Ovary (tissue), 10 donors: ENCODE measurements at places on chromosomes 12 and 14. TPM values are rescaled to one million over a fixed set of nuclear protein-coding genes. Genes with fewer than 3 reads are reported as not detected.

DNA sequence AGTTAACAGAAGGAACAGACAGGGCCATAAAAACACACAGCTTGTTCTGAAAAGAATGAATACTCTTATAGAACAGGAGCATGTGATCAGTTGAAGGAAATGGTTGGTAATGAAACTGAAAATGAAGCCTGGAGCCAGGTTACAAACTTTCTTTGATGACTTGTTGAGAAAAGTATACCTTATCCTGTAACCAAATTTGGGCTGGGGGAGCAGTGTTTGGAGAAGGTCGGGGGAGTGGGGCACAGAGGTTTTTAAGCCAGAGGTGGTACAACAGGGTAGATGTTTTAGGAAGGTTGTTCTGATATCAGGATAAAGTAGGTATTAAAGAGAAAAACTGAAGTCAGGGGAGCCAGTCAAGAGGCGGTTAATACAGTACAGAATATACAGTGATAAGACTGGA lies 8.2 kb downstream of the GOLT1B start:
- no peak overlapping the region for H3K4me3 ChIP-seq
- H3K4me1 ChIP-seq, result no peaks in the 10 kb centered on the region
- H3K36me3 ChIP-seq, result no peaks in the 10 kb centered on the region
- DNase-seq, result no peak
- no peaks in the 10 kb centered on the region for H3K27me3 ChIP-seq
- H3K27ac ChIP-seq, result no peak overlapping the region

The TMPRSS12 gene
- not detected for total RNA-seq

GRCh38 chr14:94542111-94542810 lies 19.0 kb upstream of the SERPINA4 start:
- H3K27me3 ChIP-seq, result no peaks in the 10 kb centered on the region
- no peaks in the 10 kb centered on the region for H3K36me3 ChIP-seq
- peaks cover 7% of the 10 kb centered on the region for H3K4me1 ChIP-seq
- H3K27ac ChIP-seq, result no peak overlapping the region
- no peak overlapping the region for H3K4me3 ChIP-seq

The CD163L1 gene
- total RNA-seq, result 0.32 TPM

The PAWR gene
- 71.9 TPM for total RNA-seq

DNA sequence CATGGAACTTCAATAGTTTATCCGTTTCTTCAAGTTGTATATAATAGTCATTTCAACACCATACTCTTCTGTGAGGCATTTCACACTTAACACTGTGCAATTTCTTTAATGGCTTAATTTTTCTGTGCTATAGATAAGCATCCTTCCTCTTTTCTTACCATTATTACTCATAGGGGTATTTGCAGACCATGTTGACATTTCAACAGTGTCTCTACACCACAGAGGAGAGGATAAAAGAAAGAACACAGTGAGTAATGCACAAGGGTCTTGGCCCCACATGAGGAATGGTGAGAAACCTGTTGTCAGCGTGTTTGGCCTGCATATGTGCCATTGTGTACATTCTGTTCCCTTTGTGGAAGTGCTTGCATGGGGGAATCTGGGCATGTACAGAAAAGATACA lies 421.5 kb upstream of the MDGA2 start:
- no peaks in the 10 kb centered on the region for H3K27me3 ChIP-seq
- no peak overlapping the region for H3K27ac ChIP-seq
- no peak overlapping the region for H3K4me3 ChIP-seq
- DNase-seq, result no peak
- H3K36me3 ChIP-seq, result no peaks in the 10 kb centered on the region
- no peaks in the 10 kb centered on the region for H3K4me1 ChIP-seq

The BMAL2 gene
- 0.87 TPM for total RNA-seq

DNA sequence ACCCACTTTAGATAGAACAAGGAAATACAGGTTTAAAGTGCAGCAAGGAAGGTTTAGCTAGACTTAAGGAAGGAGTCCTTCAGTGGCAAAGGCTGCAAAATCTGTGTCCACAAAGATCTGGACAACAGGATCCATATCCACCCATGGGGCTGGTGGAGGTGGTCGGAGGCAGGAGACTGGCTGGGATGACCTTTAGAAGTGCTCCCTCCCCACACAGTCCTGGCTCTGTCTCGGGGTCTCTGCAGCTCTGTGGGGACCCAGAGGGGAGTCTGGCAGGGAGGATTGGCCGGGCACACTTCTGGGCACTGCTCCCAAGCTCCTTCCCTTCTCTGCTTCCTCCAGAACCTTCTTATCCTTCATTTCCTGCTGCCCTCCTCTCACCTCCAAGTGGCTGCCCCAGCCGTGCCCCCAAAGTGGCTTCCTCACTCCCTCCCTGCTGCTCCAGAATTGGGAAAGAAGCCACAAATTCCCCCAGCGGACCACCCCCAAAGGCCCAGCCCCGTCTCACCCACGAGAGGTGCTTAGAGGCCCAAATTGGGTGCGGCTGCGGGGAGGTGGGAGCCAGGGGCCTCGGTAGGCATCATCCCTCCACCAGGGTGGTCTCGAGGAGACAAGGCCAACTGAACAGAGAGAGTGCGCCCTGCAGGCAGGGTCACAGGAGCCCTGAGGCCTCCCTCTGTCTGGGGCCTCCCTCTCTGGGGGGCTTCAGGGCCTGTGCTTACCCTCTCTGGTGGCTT lies 21.9 kb upstream of the PGF start:
- H3K4me1 ChIP-seq, result peaks cover 6% of the 10 kb centered on the region
- H3K36me3 ChIP-seq, result no peaks in the 10 kb centered on the region
- no peak overlapping the region for H3K4me3 ChIP-seq
- no peak overlapping the region for H3K27ac ChIP-seq
- DNase-seq, result no peak

GRCh38 chr12:57845478-57846284 lies 848 bp downstream of the CTDSP2 start:
- no peaks in the 10 kb centered on the region for H3K27me3 ChIP-seq
- H3K36me3 ChIP-seq, result no peaks in the 10 kb centered on the region
- H3K27ac ChIP-seq, result peak overlapping the region; percentile 99
- H3K4me1 ChIP-seq, result peaks cover 9% of the 10 kb centered on the region
- DNase-seq, result peak; percentile 81

DNA sequence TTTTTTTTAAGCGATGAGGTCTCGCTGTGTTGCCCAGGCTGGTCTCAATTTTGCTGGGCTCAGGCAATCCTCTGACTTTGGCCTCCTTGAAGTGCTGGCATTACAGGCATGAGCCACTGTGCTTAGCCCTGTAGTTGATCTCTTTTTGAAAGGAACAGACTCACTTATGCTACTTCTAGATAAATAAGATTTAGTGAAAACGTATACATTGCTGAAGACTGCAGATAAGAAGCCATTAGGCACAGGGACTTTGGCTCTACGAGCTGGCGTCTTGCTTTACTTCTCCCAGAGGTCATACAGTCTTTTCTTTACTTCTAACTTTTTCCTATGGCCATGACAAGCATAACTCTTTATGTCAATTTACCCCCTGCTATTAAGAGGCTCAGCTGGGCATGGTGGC lies 9.4 kb downstream of the PTGR2 start:
- H3K27ac ChIP-seq, result no peak overlapping the region
- H3K36me3 ChIP-seq, result no peaks in the 10 kb centered on the region
- no peak overlapping the region for H3K4me3 ChIP-seq
- DNase-seq, result no peak
- no peaks in the 10 kb centered on the region for H3K27me3 ChIP-seq
- no peaks in the 10 kb centered on the region for H3K4me1 ChIP-seq

GRCh38 chr14:32677129-32677780 lies 261.4 kb upstream of the NPAS3 start:
- H3K36me3 ChIP-seq, result no peaks in the 10 kb centered on the region
- no peak overlapping the region for H3K4me3 ChIP-seq
- no peak for DNase-seq
- H3K4me1 ChIP-seq, result no peaks in the 10 kb centered on the region

DNA sequence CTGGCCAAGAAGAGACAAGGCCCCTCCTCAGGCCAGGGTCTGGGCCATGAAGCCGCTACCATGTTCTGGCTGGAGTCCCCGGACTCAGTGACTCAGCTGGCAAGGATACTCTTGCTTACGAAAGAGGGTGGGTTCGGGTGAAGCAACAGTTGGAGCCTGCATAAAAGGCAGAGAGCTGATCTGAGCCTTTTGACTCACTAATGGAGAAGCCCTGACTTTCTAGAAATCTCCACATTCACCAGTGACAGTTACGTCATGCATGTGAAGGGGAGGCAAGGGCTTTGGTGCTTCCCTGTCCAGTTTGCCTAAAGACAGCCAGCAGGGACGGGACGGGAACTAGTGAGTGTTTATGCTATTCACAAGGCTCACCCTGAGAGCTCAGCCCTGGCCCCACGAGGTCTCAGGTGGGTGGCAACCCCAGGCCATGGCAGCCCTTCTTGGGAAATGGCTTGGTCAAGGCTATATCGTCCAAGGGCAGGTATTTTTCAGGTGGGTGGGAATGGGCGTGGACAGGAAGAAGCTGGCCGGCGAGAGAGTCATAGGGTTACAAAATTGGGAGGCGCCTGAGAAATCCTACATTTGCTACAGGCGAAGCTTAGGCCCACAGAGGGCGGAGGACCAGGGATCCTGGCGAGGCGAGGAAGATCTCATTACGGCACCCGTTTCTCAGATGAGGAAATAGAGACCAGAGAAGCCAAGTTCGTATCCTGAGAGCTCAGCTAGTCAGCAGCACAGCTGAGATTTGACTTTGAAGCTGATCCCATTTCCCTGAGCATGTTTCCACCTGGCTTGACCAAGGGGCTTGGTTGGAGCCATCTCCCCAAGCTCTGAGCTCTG lies 314.6 kb downstream of the BCL11B start:
- H3K27me3 ChIP-seq, result no peaks in the 10 kb centered on the region
- no peaks in the 10 kb centered on the region for H3K36me3 ChIP-seq
- DNase-seq, result peak; percentile 60
- peak overlapping the region; percentile 33 for H3K27ac ChIP-seq

The TAS2R13 gene
- 1.2 TPM for total RNA-seq

- no peaks in the 10 kb centered on the region for H3K4me1 ChIP-seq
- no peak overlapping the region for H3K4me3 ChIP-seq
- no peak for DNase-seq
- no peaks in the 10 kb centered on the region for H3K27me3 ChIP-seq
These were observed 8.9 kb downstream of the HVCN1 start for GRCh38 chr12:110680032-110680431.

The SERPINA12 gene
- total RNA-seq, result not detected

The PDZRN4 gene
- 4.7 TPM for total RNA-seq

DNA sequence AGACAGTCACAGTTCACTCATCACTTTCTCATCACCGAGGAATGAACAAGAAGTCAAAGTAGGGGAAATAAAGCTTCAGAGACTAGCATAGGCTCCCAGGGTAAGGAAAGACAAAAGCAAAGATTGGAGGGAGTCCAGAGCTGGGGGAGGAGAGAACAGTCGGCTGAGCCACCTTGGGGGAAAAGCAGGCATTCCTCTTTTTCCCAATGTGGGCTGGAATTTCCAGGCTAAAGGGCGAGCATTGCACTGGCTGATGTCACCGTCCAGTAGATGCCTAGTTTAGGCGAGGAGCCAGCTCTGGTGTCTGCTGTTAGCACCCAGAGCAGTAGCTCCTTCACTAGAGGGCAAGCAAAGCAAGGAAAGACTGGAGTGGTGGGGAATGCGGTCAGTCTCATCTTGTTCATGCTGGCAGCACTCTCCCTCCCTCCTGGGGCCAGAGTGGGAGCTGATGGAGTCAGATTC lies 8.5 kb upstream of the KRT75 start:
- no peaks in the 10 kb centered on the region for H3K4me1 ChIP-seq
- H3K27ac ChIP-seq, result no peak overlapping the region
- H3K27me3 ChIP-seq, result no peaks in the 10 kb centered on the region
- no peaks in the 10 kb centered on the region for H3K36me3 ChIP-seq

The KRT79 gene
- not detected for total RNA-seq

The SRRM4 gene
- total RNA-seq, result 0.02 TPM

The INHBE gene
- total RNA-seq, result not detected

The LALBA gene
- total RNA-seq, result not detected

The LIN7A gene
- 6.6 TPM for total RNA-seq

DNA sequence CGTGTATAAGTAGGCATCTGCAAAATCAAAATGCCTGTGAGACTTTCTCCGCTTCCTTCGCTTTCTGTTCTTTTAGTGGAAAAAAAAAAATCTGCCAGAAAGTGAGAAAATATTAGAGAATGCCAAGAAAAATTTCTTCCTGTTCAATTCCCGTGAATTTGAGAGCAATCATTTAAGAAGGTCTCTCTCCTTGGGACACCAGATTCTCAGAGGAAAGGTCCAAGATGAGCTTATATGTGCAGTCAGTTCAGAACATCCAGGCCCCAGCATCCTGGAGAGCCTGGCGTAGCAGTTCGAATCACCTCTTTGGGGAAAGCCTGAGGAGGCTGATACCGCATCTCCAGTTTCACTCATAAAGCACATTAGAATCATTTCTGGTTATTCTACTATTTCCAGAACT lies 912.8 kb downstream of the GALC start:
- no peaks in the 10 kb centered on the region for H3K4me1 ChIP-seq
- no peak overlapping the region for H3K27ac ChIP-seq
- DNase-seq, result no peak
- no peaks in the 10 kb centered on the region for H3K27me3 ChIP-seq
- H3K4me3 ChIP-seq, result no peak overlapping the region
- H3K36me3 ChIP-seq, result no peaks in the 10 kb centered on the region

The IFNG-AS1 gene
- not detected for total RNA-seq

GRCh38 chr12:118274066-118274465 lies 98.6 kb downstream of the TAOK3 start:
- H3K27ac ChIP-seq, result no peak overlapping the region
- H3K36me3 ChIP-seq, result no peaks in the 10 kb centered on the region
- H3K4me1 ChIP-seq, result no peaks in the 10 kb centered on the region
- no peak for DNase-seq

The PXMP2 gene
- 32.0 TPM for total RNA-seq

- DNase-seq, result no peak
- no peak overlapping the region for H3K27ac ChIP-seq
- no peaks in the 10 kb centered on the region for H3K27me3 ChIP-seq
- H3K4me3 ChIP-seq, result no peak overlapping the region
- no peaks in the 10 kb centered on the region for H3K36me3 ChIP-seq
These were observed 3.4 kb downstream of the SPX start for GRCh38 chr12:21529456-21529855.

- no peak overlapping the region for H3K4me3 ChIP-seq
- DNase-seq, result no peak
- H3K27ac ChIP-seq, result no peak overlapping the region
- H3K36me3 ChIP-seq, result no peaks in the 10 kb centered on the region
- no peaks in the 10 kb centered on the region for H3K27me3 ChIP-seq
These were observed 90.3 kb downstream of the PELI2 start for GRCh38 chr14:56208520-56208919.

The DDN gene
- not detected for total RNA-seq

DNA sequence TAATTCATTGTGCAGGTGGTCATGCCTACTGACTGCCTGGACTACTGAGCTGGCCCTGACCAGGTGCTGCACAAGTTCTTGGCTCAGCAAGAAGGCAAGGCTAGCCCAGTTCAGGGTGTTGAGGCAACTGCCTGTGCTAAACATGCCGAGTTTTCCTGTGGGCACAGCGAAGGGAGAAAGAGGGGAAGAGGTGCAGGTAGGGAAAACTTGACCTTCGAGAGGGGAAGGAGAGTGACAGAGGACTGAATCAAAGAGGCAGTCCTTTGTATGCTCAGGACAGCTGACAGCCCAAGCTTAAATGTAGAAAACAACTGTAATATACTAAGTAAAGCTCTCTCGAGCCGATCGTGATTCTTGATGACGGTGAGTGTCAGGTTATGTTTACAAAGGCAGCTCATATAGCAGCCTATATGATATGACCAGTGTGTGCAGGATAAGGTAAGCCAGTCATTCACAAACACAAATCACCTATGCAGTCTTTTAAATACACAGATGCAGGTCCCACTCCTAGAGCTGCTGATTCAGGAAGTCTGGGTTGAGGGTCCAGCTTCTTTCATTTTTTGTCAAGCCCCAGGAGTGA lies 2.6 kb downstream of the IRAK3 start:
- H3K27ac ChIP-seq, result no peak overlapping the region
- H3K4me3 ChIP-seq, result no peak overlapping the region
- H3K36me3 ChIP-seq, result no peaks in the 10 kb centered on the region
- no peaks in the 10 kb centered on the region for H3K27me3 ChIP-seq
